ENCODE measurements at places on chromosomes 1 and 21.

- no peak for DNase-seq
Measured at GRCh38 chr1:83098131-83098530, 900.8 kb downstream of the TTLL7 start.

DNA sequence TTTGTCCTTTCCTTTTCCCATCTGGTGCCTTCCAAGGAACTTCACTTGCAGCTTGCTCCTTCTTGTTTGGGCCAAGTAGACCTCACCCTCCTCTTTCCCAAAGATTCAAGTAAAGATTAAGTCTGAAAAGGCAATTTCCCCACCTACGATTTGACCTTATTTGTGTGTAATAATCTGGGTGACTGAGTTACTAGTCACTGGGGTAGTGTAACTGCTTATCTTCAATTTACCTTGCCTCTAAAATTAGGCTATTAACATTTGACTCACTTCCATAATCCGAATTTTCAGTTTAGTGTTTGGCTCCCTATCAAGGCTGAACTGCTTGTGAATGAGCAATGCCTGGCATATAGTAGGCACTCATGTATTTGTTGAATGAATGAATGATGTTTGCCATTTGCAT lies 59.6 kb downstream of the PLA2G4A start:
- DNase-seq = no peak

DNA sequence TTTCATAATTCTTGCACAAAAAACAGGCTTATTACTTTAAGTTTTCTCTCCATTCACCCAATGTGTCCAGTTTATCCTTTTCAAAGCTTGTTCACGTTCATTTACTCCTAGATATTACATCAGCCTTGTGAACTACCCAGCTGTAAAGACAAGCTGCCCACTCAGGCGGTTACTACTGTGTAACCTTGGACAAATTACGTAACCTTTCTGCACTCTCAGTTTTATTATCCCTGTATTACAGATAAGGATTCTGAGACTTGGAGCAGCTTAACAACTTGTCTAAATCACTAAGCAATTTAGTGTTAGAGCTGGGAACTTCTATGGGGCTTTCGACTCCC lies 20.5 kb upstream of the LPAR3 start:
- no peak for DNase-seq

DNA sequence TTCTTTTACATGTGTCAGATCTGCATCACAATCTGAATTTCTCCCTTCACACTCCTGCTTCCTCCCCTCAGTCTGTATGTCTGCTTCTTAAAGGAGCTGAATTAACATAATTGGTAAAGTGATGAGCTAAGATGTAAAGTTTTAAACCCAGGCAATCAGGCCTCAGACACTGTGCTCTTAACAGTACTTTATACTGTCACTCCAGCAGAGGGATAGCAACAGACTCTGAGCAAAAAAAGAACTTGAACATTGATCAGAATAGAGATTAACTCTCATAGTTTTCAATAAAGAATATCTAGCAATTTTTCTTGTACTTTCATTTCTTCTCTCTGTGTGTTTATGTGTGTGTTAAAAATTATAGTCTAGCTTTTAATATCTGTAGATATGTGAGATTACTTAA lies 110.3 kb downstream of the DUSP10 start:
- no peak for DNase-seq

GRCh38 chr21:34093083-34093482 lies 19.7 kb downstream of the MRPS6 start:
- DNase-seq = no peak

DNA sequence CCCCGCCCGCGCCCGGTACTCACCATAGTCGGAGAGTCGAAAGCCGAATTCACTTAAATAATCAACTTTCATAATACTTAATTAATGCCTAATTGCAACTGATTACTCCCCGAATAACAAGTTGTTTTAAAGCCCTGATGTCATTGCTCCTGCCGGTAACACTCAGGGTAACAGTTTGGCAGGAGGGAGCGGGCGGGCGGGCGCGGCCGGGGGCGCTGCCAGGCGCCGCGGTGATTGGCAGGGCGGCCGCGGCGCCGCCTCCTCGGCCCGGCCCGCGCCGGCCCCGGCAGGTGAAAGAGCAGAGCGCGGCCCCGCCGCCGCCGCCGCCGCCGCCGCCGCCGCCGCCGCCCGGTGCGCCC lies 102.2 kb downstream of the CASZ1 start:
- DNase-seq = no peak

- no peak for DNase-seq
Measured at GRCh38 chr1:15525050-15526020, 1.3 kb upstream of the DNAJC16 start.

DNA sequence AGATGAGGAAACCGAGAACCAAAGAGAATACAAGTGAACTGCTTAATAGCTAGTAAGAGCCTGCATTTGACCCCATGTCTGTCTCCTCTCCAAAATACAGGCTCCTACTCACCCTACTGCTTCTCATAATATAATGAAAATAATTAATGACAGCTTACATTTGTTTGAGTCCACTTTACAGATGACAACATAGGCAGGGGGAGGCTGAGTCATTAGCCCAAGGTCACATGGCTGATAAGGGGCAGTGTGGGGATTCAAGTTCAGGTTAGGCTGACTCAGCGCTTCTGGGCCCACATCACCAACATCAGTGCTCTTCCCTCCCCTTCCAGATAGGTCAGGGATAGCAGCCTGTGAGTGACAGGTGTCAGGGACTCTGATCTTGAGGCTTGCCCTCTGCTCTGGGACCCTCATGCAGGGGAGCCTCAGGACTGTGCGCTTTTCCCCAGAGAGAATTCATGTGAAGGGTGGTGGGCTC lies 16.2 kb downstream of the AZIN2 start:
- no peak for DNase-seq

GRCh38 chr1:225299624-225300023 lies 128.2 kb downstream of the LBR start:
- no peak for DNase-seq

GRCh38 chr21:39048064-39048463 lies 135.2 kb downstream of the PSMG1 start:
- DNase-seq = no peak

GRCh38 chr1:6923955-6924881 lies 139.0 kb downstream of the CAMTA1 start:
- no peak for DNase-seq

GRCh38 chr1:7554385-7555235 lies 216.5 kb upstream of the VAMP3 start:
- no peak for DNase-seq

DNA sequence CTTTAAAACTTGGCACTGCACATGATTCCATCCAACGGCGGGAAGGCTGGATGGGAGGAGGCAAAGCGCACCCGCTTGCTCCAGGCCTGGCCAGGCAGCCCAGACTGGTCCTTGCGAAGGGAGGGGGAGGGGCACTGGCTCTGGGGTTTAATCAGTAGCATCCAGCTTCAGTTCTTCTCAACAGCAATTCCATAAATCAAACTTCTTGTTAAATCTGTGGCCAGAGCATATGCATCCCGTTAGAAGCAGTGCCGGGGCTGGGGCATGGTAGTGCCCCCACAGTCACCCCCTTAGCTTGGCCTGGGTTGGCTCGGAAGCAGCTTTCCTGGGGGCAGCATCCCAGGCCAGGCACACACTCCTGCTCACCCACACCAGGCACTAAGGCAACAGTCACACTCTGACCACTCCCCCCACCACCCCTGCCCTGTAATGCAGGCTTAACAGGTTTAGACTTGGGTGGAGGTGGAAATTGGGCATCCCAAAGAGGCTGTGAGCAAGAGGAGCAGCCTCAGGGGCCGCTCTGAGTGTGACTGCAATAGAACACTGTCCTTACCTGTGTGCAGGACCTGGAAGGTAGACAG lies 94.1 kb upstream of the CASZ1 start:
- no peak for DNase-seq

- DNase-seq = no peak
Measured at GRCh38 chr1:219476116-219476515, 136.8 kb downstream of the ZC3H11B start.

DNA sequence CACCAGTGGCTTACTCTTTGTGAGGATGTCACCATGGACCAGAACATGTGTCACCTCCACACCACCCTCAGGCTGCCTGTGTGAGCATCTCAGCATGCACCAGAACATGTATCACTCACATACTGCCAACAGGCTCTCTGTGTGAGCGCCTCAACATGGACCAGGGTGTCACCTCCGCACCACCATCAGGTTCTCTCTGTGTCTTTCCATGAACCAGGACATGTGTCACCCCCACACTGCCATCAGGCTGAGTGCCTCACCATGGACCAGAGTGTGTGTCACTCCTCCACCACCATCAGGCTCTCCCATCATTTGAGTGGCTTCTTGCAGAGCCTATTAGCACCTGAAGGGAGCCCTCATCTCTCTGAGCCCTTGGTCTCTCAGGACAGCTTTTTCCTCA lies 125.2 kb downstream of the ZNF648 start:
- DNase-seq = no peak

- no peak for DNase-seq
Measured at GRCh38 chr1:83889707-83890106, 109.2 kb downstream of the TTLL7 start.

DNA sequence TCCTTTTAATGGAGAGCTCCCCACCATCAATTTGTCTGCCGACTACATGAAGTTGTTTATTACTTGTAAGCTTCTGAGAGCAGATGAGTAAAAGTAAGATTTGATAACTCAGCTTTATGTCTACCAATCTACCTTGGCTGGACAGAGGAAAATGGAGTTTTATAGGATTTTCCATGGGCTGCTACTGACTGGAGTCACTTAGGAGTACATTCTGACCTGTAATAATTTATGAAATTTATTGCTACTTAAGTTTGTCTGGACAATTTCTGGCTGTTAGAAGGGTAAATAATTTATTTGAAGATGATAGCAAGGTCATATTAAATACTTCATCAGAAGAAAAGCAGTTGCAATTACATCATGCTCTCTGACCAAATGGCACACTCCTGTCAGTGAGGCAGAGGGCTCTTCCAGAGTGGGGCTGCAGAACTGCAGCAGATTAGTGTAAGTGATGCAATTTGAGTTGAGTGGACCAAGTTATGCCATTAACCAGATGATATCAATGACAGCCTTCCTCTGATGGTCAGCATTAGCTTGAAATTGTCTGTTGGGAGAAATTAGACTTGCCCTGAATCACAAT lies 736.7 kb upstream of the PTBP2 start:
- DNase-seq = no peak

DNA sequence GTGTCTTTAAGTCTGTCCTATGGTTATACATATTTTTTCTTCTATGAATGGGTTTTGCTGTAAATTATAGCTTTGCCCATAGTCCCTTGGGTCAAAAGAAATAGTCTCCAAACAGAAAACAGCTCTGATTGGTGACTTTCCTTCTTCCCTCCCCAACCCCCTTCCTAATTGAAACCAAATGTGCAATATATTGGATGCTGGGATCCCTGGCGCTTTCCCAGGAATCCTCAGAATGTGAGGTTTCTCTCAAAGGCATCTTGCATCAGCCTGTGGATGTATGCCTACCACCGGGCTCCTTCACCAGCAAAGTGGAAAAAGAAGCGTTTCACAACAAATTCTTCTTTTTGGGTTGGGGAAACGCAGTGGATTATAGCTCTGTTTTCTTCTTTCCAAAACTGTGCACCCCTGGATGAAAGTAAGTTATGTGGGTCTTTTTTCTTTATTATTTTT lies at the start of gene DDR2:
DDR2 (plus strand) TSS at position 248 of the 450 bp plus-strand sequence. CDS start 86,600 bp downstream, outside the sequence.
- no peak for DNase-seq

DNA sequence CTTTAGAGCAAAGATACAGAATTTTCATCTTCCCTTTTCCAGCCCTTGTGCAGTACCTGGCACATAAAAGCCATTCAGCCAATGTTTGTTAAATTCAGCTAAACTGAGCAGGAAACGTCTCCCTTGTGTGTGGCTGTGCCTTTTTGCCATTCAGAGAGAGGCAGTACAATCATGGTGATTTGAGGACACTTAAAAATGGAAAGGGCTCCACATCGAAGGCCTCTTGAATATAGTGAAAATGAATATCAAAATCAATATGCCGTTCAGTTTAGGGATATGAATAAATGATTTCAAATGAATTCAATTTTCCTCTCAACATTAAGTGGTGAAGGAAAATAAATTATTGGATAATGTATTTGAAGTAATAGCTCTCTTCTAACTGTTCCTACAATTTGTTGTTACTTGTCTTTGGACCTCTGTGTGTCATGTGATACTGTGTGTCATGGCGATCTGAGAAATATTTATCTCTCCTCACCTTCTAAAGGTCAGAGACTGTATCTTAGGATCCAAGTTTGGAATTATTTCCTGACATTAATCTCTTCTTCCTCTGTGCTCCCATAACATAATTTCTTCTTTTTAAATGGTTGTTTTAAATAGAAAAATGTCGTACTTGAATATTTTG lies 355.6 kb upstream of the ST6GALNAC5 start:
- DNase-seq = no peak

GRCh38 chr1:25945761-25946160 lies 39.5 kb upstream of the STMN1 start:
- no peak for DNase-seq

DNA sequence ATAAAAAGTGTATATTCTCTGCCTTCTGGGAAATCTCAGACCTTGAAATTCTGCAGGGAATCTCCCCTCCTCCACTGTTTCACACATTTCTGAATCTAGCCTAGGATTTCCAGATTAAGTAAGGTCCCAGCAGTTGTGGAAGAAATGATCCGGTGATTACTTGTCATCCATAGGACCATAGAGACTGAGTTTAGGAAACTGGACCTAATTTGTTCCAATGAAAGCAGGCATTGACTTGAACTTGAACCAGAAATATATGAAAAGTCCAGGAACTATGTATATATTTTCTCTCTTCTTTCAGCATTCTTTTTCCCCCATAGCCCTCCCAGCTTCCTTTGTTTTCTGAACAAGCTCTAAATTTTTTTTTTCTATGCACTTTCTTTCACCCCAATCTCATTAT lies 149.5 kb upstream of the SPAG17 start:
- no peak for DNase-seq

GRCh38 chr1:208190784-208191183 lies 53.4 kb downstream of the PLXNA2 start:
- DNase-seq = no peak

GRCh38 chr1:33082575-33083108 lies 1.7 kb downstream of the AZIN2 start:
- no peak for DNase-seq

DNA sequence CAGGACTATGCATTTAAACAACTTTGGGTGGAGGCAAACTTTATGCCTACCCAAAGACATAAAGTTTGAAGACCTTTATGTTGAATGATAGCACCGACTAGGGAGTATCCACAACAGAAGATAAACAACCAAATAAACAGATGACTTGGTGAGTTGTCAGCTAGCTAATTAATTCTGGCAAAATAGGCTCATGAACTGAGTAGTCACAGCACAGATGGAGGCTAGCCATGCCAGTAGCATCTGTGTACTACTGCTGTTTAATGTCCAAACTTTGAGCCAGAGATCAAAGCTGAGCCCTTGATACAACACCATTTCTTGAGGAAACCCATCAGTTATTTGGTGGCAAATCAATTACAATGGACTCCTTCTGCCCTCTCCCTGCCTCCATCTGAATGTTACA lies 40.3 kb upstream of the CCDC190 start:
- DNase-seq = no peak

DNA sequence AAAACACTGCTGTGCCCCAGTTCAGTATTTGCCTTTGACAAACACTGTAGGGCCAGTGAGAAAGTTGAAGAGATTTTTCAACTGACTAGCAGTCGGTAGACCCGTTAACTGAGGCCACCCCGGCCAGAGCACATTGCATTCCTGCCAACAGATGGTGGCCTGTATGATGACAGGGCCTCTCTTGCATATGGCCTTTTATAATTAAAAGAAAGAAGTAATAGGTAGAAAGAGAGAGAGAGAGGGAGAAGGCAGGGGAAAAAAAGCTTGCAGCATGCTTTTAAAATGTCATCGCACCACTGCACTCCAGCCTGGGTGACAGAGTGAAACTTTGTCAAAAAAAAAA lies 4.7 kb upstream of the C1orf174 start:
- no peak for DNase-seq

GRCh38 chr1:19689085-19689757 lies 24.5 kb downstream of the HTR6 start:
- DNase-seq = no peak

- DNase-seq = no peak
Measured at GRCh38 chr1:231035799-231036198, 4.3 kb downstream of the FAM89A start.
